NCI-H526 treated with DMSO at 0.1 percent for 48 hours (cell line): ENCODE measurements at places on chromosomes 6 and 20.

GRCh38 chr20:36130390-36130789 is 24.1 kb upstream of the EPB41L1 start:
- no peak for DNase-seq

- DNase-seq: peak; percentile 24
Measured at GRCh38 chr6:139250296-139251044, 41.3 kb downstream of the TXLNB start.

DNA sequence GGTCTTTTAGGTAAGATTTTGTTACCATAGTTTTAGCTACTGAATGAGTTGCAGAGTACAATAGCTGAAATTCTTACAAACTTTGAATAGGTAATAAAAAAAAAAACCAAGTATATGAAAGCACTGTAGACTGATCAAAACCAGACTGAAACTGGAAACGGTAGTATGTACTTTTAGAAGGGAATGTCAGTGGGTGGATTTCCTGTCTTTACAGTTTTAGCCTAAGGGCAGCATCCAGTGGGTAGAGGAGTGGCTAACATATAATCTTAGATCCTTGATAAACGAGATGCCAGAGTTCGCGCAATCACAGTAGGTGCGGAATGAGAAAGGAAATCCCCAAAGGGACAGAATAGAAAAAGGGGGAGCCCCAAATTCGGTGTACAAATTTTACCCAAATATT is 385.9 kb upstream of the RUNX2 start:
- no peak for DNase-seq

DNA sequence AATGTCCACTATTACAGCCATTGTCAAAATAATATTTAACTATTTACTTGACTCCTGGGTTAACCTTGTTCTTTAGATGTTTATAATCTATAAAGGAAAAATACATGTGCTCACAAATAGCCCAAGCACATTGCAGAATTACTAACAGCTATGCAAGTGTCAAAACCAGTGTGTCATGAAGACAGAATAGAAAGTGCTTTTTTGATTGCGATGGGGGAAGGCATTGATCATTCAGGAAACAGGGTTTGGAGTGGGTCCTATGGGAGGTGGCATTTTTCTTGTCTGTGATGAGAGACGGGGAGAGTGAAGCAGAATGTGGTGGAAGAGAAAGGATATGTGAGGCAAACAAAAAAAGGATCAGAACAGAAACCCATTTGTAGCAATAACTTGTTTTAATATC is 1.0 kb upstream of the AGPAT4 start:
- no peak for DNase-seq

- DNase-seq: no peak
Measured at GRCh38 chr6:144954241-144954556, 669.1 kb downstream of the UTRN start.

DNA sequence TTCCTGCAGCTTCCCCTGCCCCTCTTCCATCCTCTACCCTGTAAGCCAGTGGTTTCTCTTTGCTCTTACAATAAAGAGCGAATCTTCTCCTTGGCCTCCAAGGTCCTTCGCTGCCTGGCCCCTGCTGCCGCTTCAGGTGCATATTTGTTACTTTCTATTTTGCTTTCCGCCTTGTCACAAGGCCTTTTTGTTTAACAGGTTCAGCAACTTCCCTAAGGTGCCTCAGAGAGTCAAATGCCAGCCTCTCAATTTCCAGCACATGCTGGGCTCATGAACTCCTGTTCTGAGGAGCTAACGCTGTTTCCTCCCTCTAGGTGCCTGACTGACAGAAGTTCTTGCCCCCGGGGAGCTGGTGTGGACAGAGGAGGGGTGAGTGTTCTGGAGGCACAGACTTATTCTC is 42.4 kb upstream of the EPB41L1 start:
- no peak for DNase-seq

DNA sequence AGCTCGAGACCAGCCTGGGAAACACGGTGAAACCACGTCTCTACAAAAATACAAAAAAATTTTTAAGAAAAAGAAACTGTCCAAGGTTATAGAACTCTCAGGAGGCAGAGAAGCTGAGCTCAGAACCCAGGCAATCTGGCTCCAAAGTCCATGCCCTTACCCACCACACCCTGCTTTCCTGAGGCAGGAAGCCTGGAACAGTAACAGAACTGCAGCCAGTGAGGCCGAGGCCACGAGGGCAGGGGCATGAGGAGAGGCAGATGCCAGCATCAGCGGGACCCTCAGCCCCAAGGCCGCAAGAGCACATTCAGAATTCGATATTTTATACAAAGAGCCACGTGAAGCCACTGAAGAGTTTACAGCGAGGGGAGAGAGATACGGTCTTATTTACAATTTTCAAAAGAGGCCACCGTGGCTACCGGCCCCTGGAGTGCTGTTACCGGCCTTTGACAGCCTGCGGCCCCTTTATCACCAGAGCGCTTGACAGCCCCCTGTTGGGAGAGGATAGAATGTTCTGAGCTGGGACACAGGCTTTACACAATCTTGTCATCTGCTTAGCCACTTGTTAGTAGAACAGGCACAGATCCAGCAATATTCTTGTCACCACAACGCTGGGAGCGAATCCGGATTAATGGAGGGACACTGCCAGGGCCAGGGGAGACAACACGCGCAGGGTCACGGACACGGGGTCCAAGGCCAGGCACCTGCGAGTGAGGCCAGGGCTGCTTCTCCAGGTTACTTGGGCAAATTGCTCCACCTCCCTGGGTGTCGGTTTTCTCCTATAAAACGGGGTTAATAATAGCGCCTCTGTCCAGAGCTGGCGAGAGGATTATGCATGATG is 5.6 kb downstream of the SPATA2 start:
- no peak for DNase-seq
